ENCODE measurements at places on chromosomes 7 and 10.
A peak's percentile ranks its signal among the peaks of the same experiment; 100 is the strongest.

DNA sequence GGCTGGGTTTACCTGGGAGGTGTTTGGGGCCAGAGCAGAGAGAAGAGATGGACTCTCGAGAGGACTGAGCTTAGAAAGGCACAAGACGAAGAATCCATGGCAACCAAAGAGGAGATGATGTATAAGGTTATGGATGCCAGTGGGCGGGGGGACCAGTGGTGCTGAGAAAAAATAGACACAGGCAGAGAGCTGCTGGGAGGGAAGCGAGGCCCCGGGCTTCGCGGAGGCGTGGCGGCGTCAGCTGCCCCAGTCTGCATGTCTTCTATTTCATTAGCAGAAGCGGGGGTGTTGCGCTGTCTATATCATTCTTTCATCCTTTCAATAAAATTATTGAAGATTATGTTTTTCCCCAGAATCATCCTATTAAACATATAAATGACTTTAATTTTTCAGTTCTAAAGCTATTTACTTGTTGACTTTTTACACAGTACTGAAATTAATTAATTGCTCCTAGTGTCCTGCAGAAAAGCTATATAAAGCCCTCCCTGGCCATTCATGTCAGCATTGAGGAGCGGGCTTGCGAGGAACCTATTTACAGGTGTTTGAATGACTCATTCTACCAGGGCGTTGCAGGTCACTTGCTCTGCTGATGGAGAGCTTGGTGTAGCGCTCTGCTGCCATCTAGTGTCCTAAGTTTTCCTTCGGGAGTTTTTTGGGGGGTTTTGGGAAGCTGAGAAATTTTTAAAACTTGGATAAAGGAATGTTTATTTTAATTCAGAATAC lies 42.9 kb upstream of the BHLHA15 start:
- peak; percentile 37 for DNase-seq

DNA sequence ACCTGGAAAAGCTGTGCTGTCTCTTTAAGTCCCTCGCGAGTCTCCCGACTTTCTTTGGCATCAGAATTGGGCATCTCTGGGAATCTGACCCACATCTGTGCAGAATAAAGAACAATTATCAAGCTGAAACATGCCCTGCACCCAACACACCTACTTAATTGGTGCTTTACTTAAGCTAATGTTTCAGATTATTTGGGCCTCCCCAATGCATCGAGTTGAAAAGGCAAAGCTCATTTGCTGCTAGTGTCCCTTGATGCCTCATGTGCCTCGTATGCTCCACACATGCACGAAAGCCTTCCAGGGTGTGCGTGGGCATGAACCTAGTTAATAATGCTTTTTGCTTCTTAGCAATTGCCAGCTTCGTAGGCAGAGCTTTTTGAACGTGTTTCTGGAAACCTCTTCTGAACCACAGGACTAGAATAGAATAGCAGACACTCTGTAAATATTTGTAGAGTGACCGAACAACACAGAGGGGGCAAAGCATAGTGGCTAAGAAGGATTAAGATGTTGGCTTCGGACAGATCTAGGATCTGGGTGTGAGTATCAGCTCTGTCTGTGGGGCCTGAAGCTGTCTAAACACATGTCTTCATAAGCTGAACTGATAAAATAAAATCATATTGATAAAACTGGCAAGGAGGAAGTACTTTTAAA lies 26.7 kb upstream of the FGFR2 start:
- DNase-seq, result no peak

DNA sequence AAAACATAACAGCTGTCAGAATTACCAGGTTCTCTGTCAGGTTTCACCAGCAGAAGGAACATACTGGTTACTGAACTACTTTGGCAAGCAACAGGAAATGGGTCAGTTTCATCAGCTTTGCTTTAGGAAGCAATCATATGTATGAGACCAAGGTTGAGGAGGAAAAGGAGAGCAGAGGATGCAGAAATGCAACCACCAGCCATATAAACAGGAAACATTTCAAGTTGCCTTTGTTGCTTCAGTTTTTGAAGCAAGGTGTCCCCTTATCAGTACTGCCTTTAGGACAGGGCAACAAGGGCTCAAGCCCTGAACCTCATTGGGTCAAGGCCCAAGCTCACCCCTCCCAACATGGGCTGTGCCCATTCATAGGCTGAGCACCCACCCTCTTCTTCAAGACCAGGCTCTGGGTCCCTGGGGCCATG lies 10.2 kb downstream of the HIPK2 start:
- DNase-seq, result no peak

DNA sequence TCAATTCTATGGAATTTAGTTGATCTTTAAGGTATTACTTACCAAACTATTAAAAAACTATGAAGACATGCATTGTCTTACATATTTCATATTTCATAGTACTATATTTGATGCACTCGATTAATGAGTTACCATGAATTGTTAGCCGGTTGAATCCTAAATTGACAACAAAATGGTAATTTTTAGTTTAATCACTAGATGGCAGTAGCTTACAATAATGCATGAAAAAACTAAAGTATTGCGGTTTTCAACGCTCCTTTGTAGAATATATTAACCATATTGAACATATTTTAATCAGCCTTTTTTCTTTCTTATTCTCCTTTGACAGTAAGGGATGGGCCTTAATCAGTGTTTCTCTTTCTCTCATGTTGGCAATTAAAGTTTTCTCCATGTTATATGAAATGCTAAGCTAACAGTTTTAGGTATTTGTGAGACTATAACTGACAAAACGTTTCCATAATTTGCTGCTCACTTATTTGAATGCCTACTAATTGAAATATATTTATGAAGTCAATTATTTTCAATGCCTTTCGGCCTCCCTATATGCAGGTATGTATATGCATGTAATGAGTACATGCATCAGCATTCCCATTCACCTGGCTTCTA lies 48.5 kb upstream of the ARL4A start:
- no peak for DNase-seq

GRCh38 chr10:122553341-122553740 lies 7.2 kb upstream of the DMBT1 start:
- no peak for DNase-seq

DNA sequence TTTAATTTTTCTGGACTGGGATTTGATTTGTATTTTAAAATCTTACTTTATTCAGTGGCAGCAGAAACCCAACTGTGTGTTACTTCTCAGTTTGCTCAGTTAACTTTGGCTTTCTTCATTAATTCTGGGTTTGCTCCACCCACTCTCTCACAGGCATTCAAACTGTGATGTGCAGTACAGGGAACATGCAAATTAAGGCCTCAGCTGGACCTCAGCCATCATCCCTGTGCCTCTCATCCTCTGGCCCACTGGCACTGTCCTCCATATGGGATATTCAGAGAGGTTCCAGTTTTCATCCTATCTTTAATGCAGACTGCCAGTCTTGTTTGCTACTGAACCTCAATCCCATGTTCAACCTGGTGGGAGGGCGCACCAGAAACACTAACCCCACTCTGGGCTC lies 743.4 kb upstream of the IGFBP3 start:
- DNase-seq, result no peak

DNA sequence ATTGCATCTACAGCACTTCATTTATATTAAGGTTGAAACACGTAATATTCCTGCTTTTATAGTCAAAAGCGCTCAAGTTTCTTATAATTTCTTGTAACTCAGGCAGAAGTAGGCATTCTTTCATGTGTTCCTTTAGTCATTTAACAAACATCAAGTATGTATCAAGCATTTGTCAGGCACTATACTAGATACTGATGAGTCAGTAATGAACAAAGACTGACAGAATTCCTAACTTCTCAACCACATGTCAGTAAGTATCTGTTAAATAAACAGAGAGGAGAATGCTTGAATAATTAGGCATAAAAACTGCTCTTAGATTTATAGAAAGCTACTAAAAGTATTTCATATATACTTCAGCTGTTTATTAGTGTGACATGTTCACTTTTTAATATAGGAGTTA lies 9.9 kb downstream of the CRPPA start:
- no peak for DNase-seq

DNA sequence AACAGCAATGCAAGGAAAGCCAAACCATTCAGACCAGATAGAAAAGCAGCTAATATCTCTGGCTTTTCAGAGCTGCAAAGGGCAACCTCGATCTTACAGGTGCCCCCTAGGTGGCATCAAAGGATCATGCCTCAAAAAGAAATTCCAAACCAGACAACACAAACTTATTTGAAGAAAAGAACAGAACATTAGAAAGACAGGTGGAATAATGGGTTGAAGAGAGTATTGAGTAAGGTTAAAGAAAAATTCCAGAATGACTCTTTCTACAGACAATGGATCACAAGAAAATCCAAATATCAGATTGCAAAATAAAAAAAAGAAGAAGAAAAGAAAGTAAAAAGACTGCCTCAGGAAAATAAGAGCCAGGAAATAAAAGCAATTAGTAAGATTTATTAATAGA lies 213.7 kb downstream of the ELMO1 start:
- DNase-seq, result no peak

DNA sequence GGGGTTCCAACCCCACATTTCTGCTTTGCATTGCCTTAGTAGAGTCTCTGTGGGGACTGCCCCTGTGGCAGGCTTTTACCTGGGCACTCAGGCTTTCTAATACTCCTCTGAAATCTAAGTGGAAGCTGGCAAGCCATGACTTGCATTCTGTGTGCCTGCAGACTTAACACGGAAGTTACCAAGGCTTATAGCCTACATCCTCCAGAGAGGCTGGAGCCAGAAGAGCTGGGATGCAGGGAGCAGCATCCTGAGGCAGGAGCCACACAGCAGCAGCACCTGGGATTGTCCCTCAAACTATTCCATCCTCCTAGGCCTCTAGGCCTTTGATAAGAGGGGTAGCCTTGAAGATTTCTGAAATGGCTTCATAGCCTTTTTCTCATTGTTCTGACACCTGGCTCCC lies 22.1 kb upstream of the ABCC2 start:
- no peak for DNase-seq

GRCh38 chr10:121462281-121462680 lies 136.0 kb downstream of the FGFR2 start:
- no peak for DNase-seq

DNA sequence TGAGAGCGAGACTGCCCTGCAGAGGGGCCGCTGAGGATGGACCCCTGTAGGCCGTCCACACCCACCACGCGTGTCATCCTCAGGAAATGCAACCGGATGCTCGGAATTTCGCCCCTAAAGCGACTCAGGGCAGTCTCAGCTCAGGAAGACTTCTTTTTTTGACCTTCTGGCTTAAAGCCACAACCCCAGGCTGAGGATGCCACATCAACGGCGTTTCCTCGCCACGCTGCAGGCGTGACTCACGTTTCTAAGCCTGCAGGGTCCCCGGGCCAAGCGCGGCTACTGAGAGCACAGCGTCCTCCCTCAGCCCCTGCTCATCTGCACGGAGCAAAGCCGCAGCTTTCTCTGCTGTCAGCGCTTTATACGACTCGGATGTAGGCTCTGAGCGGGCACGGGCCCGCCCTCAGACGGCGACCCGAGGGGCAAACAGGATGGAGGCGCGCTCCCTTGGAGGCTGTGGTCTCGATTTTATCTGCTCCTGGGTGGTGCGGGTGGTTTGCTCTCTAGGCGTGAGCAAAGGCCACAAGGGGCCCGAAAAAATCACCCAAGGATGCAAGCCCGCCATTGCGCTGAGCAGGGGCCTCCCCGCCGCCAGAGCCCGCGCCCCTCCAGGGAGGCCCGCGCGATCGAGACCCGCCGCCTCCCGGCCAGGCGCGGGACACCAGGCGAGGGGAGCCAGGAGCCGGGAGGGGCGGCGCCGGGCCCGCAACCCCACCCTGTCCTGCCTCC lies 726 bp upstream of the INSIG1 start:
- DNase-seq, result peak; percentile 72

GRCh38 chr7:124403112-124403511 lies 362.5 kb downstream of the GPR37 start:
- no peak for DNase-seq

DNA sequence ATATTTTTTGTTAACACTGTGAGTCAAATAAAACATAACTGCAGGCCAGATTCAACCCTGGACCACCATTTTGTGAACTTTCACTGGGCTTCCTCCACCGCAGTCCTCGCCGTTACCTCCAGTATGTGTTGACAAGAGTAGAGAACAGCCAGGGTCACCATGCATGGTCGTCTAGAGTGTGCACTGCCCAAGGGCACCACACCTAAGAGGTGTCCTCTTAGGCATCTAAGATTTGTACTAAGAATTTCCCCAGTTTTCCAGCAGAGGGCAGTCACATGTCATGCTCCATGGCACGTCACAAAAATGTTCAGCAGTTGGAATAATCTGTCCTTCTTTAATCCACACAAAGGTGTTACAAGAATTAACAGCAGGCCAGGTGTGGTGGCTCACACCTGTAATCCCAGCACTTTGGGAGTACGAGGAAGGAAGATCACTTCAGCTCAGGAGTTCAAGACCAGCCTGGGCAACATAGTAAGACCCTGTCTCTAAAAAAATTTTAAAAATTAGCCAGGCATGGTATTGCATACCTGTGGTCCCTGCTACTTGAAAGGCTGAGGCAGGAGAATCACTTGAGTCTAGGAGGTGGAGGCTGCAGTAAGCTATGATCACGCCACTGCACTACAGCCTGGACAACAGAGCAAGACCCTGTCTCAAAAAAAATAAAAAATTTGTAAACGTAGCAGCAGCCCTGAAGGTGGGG lies 71.2 kb upstream of the FOXK1 start:
- DNase-seq, result peak; percentile 7

GRCh38 chr7:2165610-2166594 lies 66.8 kb downstream of the MAD1L1 start:
- no peak for DNase-seq

DNA sequence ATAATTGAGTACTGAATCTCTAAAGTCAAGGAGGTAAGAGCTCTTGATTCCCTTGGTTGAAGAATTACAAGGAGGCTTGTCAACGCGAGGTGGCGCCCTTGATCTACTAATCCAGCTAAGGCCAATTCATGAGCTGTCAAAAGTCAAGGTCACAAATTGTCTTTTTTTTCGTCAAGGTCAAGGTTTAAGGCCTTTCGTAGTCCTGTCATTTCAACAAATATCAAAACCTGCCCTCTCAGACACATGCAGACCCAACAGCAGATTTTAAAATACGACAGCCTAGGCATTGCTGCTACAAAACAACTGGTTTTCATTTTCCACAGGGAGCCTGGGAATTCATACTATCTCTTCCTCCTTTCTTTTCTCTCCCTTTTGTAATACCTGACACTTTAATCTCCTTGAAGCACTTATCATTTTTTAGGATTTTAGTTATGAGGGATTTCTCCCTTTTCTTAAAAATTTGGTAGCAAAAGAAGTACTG lies 3.6 kb downstream of the HOXA13 start:
- peak; percentile 84 for DNase-seq

GRCh38 chr7:150735596-150736358 lies 1.4 kb upstream of the GIMAP5 start:
- no peak for DNase-seq

Measured in stimulated activated CD8-positive, alpha-beta memory T cell treated with anti-CD3 and anti-CD28 coated beads, Interleukin-7, amount 100 ng/mL, for 1 hour (primary cell).